ENCODE measurements at places on chromosomes 4 and X.

- DNase-seq, result no peak
These were observed at the start of gene EPGN for GRCh38 chr4:74308215-74308614. Gene EPGN, plus strand, starts transcription at chr4:74308470. Its CDS starts 64 bp downstream, at chr4:74308534.

- no peak for DNase-seq
These were observed 9.9 kb downstream of the TACC3 start for GRCh38 chr4:1731180-1731579.

DNA sequence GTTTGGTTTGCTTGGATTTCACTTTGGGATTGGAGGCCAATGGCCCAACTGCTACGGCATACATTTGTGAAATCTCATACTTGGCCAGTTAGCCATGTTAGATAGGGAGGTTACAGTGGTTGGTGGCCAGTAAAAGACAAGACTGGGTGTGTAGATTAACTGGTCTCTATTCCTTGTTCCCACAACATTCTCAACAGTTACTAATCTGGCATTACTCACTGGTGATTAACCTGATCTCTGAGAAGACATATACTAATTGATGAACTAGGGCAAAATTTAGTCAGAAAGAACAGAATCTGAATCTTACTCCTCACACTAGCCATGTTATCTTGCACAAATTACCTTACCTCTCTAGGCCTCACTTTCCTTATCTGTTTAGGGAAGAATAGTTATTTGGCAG is 33.4 kb downstream of the GATB start:
- DNase-seq, result no peak

DNA sequence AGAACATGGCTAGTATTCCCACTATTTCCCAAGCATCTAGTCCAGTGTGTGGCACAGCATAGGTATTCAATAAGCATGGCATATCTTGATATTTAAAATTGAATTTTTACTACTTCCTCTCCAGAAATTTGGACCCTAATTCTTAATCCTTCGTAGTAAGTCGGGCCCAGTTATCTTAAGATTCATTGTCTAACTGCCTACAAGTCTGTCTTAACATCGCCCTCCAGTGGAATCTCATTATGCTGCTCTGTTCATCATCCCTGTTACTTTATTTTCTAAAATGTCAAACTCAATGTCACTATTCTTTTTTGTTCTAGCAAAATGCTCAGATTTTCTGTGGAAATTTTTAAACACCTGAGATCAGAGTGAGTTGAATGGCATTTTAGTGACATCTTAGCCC is 606.2 kb downstream of the KLHL13 start:
- no peak for DNase-seq

DNA sequence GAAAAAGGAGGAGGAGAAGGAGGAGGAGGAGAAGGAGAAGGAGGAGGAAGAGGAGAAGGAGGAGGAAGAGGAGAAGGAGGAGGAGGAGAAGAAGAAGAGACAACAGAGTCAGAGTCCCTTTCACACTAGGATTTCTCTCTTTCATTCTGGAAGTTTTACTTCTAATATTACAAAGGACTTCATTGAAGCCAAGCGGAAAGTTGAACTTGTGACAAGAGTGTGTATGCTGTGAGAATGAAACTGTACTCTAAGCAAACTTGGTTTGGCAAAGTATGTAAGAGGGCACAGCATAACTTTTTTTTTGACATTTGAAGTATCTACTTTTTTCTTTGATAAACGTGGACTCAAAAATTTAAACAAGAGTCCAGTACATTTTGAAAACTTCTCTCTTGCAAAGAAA is 48.0 kb downstream of the CXCL8 start:
- DNase-seq, result no peak

GRCh38 chrX:23930894-23931604 is 23.2 kb downstream of the CXorf58 start:
- DNase-seq, result no peak

- no peak for DNase-seq
These were observed 22.4 kb upstream of the NEIL3 start for GRCh38 chr4:177287255-177287654.

DNA sequence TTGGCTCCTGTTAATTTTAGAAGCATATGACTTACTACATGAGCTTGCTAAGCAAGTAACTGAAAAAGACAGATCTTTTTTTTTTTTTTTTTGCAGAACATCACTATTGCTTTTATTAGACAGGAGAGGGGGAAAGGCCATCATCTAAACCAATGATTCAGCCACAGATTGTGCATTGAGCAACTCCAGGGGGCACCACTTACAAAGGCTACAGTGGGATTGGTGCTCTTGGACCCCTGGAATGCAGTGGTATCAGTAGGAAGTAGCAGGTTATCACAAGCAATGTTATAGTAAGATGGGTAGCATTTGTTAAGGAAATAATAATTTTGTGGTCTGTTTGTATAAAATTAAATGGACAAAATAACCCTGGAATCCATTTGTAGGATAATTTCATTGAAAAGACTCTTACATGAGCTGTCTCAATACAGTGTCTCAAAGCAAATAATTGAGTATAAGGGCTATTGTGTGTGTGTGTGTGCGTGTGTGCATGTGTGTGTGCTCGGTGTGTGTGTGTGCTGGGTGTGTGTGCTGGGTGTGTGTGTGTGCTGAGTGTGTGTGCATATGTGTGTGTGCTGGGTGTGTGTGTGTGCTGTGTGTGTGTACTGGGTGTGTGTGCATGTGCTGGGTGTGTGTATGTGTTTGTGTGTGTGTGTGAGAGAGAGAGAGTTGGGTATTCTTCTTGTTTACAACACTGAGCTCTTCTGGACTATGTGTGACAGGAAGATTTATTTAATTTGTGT is 296.3 kb downstream of the PCDH7 start:
- DNase-seq, result no peak

DNA sequence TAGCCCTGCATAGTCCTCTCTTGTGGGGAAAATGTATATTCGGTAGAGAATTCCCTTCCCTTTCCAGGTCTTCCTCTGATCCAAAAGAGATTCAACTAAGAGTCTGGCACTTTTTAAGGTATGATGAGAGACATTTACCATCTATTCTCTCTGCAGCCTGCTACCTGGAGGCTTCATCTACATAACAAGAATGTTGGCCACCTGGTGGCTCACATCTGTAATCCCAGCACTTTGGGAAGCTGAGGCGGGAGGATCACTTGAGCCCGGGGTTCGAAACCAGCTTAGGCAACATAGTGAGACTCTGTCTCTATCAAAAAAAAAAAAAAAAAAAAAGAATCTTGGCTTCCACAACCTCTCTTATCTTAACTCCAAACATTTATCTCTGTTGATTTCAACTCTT is 40.4 kb upstream of the NOCT start:
- DNase-seq, result no peak

GRCh38 chr4:80252953-80253352 is 13.5 kb upstream of the FGF5 start:
- DNase-seq, result no peak

DNA sequence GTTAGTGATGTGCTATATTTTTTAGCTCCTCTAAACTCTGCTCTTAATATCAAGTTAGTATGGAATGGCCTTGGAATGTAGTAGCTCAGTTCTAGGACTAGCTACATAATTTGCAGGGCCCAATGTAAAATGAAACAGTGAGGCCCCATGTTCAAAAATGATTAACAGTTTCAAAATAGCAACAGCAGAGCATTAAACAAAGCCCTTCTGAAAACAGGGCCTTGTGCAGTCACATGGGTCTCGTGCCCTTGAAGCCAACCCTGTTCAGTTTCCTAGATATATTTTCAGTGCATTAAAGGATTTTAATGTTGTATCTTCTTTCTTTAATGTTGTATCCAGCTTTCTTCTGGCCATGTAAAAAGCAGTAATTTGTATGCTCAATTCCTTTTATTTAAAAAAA is 82.1 kb downstream of the TASL start:
- no peak for DNase-seq

- DNase-seq, result no peak
These were observed 263.2 kb upstream of the ITM2A start for GRCh38 chrX:79630033-79631009.

- DNase-seq, result peak; percentile 61
These were observed 90.8 kb downstream of the AFF1 start for GRCh38 chr4:87025614-87026041.

- DNase-seq, result no peak
These were observed 339.9 kb upstream of the NOCT start for GRCh38 chr4:138675685-138676084.

GRCh38 chr4:185719500-185719858 is 92.5 kb downstream of the SORBS2 start:
- no peak for DNase-seq

- DNase-seq, result no peak
These were observed 67.0 kb upstream of the CXorf51A start for GRCh38 chrX:146881521-146881920.

- DNase-seq, result no peak
These were observed 30.1 kb downstream of the NEIL3 start for GRCh38 chr4:177339477-177340374.

- DNase-seq, result no peak
These were observed 300.1 kb upstream of the DDX53 start for GRCh38 chrX:22699581-22700091.

DNA sequence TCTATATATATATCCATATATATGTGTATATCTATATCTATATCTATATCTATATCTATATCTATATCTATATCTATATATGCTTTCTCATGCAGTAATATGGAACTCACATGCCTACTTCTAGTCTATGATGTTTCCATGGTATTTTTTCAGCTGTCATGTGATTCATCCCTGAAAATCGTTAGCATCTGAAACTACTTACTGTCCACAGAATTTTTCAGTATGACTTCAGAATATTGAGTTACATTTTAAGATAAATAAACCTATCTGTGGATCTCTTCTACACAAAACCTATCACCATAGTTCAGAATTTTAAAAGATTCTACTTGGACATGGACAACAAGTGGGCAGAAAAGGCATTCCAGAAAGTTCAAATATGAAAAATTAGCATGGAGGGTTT is 855.1 kb upstream of the INTU start:
- DNase-seq, result no peak

DNA sequence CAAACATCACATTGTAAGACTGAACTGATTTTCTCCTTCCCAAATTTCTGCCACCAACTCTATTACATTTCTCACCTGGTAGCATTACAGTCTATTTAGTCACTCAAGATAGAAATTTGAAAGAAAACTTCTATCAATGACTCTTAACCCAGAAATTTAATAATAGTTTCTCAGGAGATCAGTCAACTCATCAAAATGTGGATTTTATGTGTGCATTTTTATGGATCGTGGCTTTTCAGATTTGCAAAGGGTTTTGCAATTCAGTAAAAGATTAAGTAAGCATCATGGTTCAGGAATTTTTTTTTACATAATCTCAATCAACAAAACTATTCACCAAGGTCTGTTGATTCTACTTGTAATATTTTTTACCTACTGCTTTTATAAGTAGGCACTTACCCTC is 111.1 kb downstream of the CFAP299 start:
- DNase-seq, result no peak

GRCh38 chr4:40848940-40849339 is 99.2 kb downstream of the NSUN7 start:
- DNase-seq, result no peak

GRCh38 chr4:128275346-128275745 is 12.3 kb downstream of the PGRMC2 start:
- no peak for DNase-seq

GRCh38 chr4:2836391-2836859 is 7.2 kb upstream of the ADD1 start:
- peak; percentile 4 for DNase-seq

DNA sequence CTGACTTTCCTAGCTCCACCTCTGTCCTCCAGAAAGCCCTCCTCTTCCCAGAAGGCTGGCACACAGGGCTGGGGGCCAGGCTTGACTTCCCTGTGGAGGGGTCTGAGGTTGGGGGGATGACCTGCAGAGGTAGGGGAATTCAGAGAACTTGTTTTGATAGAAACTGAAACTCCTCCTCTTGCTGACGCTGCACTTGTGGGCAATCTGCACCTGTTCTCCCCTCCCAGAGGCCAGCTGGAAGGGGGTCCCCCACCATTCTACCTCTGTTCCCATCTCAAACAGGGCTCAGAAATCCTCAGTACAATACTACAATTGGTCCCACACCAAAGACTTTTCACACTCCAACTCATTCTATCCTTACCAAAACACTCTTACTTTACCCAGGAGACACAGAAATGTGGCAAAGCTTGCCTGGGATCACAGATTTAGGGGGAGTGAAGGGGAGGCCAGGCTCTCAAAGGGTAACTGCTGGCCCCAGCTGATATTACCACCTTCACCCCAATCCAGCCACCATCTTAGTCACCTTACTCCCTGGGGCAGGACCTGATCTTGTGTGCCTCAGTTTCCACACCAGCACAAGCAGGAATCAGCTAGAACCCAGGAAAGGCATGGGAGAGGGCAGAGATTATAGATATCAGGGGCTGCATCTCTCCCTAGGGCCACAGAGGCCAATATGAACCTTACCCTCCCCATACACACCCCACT is 18.5 kb downstream of the OTUD5 start:
- peak; percentile 69 for DNase-seq

DNA sequence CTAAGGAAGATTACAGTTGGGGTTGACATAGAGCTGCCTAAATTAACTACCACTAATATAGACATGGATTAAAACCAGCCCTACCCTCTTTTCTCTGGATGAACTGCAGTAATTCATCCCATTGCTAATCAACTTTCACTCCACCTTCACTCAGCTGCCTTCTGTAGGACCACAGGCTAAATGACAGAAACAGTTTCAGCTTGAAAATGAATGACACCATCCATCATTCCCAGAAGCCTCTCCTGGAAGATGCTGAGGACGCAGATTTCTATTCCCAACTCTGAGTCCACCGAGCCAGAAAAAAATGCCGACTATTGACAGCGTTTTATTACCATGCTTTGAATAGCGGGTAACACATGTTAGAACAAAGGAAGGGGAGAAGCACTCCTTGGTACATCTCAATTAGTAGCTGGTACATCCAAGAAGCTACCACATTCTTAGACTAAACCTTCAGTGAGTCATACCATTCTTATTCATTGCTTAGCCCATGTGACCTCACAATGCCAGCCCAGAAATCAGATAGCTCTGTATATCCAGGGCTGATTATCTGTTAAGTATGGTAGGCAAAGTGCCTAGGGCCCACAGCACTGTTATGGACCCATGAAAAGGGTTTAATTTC is 25.3 kb downstream of the DCX start:
- DNase-seq, result no peak

GRCh38 chr4:137749466-137749865 is 217.2 kb upstream of the PCDH18 start:
- no peak for DNase-seq

- DNase-seq, result no peak
These were observed 90.9 kb downstream of the ZNF827 start for GRCh38 chr4:145847764-145848163.

DNA sequence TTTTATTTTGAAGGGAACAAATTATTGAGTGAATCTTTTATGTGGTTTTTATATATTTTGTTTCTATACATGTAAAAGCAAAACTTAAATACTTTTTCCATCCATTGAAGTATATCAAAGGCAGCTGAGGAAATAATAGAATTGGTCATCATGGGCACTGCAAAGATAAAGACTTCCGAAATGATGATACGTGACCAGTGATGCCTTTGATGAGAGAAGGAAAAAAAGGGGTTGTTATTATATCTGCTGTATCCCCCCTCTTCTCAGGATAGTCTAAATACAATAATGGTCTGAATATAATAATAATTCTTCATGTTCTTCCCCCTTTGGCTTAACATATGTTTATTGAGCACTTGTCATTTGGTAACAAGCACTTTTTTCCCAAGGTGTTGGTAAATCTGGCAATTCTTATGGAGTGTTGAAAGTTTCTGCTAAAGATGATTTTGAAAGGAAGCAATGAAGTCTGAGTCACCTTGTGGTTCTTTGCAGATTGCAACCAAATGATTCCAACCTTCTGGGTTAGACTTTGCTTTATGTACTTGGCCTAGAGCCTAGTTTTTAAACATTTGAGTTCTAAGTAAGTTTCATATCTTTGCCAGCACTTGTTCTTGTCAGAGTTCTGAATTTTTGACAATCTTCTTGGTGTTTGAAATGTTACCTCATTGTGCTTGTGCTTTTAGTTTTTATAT is 60.8 kb downstream of the USP9X start:
- no peak for DNase-seq
